HS-5 (cell line): ENCODE measurements at places on chromosomes 11 and 22.

- no peak for DNase-seq
Measured at GRCh38 chr11:13638422-13638821, 30.0 kb upstream of the FAR1 start.

GRCh38 chr22:33512908-33513307 lies 407.4 kb downstream of the LARGE1 start:
- no peak for DNase-seq

- no peak for DNase-seq
Measured at GRCh38 chr11:77127920-77128691, at the start of gene MYO7A. Gene MYO7A, plus strand, starts transcription at chr11:77128246. Its CDS starts 2,389 bp downstream, at chr11:77130635.

DNA sequence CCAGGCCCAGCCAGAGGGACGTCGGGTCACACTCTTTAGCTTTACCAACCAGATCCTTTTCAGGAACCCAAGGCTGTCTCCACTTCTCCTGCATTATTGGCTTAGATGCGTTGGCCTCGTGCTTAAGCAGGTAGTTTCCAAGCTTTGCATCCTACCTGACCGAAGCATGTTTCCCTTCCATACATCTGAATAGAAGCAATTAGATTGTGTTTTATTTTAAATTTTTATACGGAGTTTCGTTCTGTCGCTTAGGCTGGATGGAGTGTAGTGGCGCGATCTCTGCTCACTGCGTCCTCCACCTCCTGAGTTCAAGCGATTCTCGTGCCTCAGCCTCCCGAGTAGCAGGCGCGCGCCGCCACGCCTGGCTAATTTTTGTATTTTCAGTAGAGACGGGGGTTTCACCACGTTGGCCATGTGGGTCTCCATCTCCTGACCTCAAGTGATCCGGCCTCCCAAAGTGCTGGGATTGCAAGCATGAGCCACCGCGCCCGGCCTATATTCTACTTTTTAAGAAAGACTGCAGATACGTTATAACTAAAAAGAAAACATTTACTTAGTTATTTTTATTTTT lies 677 bp downstream of the DYNC2H1 start:
- no peak for DNase-seq

GRCh38 chr11:85948884-85949283 lies 93.7 kb downstream of the CCDC83 start:
- DNase-seq, result no peak

DNA sequence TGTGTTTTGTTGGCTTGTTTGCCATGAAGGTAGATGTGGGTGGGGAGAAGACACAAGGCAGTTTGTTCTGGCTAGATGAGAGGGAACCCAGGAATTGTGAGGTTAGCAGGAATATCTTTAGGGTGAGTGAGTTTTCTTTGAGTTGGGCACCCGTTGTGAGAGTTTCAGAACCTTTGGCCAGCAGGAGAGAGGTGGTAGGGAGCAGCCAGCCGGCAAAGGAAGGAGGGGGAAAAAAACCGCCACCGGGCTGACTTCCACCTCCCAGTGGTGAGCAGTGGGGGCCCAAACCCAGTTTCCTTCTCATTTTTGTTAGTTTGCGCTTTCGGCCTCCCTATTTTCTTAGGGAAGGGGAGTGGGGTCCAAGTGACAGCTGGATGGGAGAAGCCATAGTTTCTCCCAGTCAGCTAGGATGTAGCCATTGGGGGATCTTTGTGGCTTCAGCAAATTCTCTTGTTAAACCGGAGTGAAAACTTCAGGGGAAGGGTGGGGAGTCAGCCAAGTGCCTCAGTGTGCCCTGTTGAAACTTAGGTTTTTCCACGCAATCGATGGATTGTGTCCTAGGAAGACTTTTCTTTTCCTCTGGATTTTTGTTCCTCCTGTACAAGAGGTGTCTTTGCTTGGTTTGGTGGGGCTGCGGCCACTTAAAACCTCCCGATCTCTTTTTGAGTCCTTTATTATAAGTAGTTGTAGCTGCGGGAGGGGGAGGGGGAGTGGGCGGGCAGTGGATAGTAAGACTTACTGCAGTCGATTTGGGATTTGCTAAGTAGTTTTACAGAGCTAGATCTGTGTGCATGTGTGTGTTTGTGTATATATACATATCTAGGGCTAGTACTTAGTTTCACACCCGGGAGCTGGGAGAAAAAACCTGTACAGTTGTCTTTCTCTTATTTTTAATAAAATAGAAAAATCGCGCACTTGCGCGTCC lies 1.1 kb upstream of the GCAT start:
- DNase-seq, result no peak

DNA sequence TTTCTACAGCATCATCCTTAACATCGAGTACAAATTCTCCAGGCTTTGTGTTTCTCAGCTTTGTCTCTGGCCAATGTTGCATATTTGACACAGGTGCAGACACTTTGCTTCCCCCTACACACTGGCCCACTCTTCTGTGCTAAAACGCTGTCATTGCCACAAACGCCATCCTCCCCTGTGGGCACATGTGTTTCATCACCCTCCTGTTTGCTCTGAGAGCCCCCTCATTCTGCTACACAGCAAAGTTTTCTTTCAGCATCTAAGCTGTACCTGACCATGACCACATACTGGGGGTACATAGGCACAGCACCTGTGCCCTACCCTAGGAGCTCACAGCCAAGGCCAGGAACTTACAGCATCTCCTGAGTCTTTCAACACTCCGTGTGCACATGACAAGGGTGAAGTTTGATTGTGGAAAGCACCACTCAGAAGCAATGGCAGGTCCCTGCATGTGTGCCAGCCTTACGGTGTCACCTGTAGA lies 7.9 kb upstream of the IGLL5 start:
- no peak for DNase-seq

DNA sequence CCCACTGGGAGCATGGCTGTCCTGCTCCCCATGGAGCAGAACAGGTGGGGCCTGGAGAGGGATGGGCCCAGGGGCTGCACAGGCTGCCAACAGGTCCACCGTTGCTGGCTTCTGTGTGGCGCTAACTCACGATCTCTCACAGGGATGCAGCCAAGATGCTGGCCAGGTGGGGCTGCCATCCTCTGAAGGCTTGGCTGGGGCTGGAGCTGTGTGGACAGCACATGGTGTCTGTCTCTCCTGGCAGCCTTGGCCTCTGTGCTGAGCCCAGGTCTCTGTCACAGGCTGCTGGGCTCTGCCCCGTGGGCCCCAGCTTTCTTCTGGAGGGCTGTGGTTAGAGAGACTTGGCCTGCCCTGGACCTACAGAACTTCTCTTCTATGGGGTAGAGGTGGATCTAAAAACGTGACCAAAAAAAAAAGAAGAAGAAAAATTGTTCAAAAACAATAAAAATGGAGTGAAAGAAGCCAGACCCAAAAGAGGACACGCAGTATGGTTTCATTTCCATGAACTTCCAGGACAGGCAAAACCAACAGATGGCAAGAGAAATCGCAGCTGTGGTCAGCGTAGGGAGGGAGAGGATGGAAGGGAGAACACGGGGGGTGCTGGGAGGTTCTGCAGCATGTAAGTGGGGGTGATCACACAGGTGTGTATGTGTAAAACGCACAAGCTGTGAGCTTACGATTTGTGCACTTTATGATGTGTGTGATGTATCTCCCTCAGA lies 12.2 kb downstream of the PARVG start:
- DNase-seq, result no peak

GRCh38 chr11:45252134-45252856 lies 33.8 kb downstream of the SYT13 start:
- no peak for DNase-seq

GRCh38 chr11:117923275-117923674 lies 5.9 kb downstream of the TMPRSS13 start:
- DNase-seq, result no peak

DNA sequence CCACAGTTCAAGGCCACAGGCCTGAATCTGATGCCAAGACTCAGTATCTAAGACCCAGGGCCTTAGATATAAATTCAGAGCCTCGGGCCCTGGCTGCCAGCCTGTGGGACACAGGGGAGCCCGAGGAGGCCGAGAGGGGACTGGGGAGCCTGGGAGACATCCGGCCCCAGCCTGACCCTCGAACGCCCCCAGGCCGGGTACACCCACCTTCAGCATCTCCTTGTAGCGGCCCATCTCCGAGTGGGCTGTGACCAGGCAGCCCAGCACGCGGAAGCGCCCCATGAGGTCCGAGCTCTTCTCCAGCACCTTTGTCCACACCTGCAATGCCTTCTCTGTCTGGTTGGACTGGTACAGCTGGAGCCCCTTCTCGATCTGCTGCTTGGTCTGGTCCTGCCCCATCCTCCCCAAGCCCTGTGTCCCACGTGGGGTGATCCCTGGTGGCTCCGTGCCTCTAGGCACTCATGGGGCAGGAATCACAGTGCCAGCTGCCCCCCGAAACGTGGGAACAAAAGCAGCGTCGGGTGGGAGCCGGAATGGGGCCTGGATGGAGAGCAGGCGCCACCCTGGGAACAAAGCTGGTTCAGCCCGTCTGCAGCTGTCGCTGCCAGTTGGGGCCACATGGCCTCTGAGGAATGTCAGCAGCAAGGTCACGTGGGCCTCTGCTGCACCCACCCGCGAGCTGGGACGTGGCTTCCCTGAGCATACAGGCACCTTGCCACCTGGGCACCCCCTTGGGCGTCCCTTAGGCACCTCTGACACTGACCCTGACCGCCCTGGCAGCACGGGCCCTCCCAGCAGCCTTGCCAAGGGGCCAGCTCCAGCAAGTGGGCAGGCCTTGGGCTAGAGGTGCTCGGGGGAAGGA lies at the start of gene RAPSN:
Gene RAPSN, minus strand, starts transcription at position 571 of the 862 bp plus-strand sequence. Its CDS starts 172 bp downstream, at position 399.
- DNase-seq, result no peak

DNA sequence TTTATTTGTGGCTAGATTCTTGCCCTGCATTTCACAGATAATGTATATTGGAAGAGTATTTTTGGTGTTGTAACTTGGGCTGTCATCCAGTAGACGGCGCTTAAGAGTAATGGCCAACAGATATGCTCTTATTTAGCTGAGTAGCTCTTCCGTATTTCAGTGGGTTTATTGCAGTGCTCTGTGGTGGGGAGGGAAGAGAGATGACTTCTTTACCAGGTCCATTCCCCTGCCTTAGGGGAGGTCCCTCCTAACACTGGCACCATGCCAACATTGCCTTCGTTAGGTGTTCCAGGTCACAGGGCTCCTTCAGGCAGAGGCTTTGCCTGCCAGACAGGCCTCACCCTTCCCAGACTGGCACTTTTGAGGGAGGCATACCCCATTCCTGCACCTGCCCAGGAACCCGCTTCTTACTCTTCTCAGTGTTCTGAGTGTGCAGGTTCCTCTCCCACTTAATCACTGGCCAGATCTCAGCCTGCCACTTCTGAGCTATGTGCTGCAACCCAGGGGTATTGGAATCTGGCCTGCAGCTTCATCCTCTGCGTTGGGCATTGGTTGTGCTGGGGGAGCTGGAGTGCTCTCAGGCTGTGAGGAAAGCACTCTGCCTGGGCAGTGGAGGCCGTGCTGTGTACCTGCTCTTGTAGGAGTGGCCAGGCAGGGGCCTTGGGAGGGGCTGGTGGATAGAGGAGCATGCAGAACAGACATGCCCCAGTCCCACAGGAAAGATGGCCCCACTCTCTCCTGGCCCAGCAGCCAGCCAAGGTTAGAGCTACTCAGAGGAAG lies 29.4 kb upstream of the SLN start:
- no peak for DNase-seq

DNA sequence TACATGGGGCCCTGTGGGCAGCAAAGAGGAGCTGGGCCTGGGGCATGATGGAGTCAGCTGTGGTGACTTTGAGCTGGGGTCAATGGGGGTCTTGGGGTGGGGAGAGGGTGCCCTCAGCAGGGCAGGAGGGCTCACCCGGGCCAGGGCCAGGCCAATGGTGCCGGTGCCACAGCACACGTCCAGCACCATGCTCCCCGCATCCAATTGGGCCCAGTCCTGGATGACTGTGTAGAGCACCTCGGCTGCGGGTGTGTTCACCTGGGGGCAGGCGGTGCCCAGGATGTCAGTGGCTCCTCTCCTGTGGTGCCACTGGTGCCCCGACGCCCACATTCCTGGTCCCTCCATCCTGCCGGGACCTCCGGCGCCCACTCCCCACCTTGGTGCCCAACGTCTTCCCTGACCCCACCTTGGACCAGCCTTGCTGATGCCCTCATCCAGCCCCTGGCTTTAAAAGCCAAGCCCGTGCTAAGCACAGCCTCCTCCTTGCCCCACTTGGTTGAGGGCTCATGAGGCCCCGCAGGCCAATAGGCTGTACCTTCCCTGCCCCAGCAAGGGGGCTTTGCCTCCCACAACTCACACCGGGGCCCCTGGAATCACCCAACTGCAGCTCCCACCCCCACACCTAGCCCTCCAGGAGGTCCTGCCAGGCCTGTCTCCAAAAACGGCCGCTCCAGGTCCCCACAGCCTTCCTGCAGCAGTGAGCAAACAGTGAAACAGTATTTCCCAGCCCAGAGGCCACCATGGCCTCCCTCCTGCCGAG lies 2.2 kb upstream of the RANBP1 start:
- no peak for DNase-seq

DNA sequence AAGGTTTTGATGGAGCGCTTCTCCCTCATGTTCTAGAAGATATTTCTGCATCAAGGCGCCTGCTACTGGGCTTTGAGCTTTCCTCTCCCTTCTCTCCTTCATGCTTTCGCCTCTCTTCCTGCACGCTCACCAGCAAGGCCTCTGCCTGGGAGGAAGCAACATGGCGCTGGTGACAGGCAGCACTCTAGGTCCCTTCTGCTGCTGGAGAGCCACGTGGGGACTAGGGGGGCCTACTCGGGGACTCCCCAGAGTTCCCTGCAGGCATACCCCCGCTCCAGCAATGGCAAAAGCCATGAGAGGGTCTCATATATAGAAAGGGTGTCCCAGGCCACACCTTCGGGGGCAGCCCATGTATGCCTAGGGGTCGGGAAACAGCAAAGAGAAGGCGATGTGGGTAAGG lies 49.7 kb downstream of the GRIK4 start:
- no peak for DNase-seq

DNA sequence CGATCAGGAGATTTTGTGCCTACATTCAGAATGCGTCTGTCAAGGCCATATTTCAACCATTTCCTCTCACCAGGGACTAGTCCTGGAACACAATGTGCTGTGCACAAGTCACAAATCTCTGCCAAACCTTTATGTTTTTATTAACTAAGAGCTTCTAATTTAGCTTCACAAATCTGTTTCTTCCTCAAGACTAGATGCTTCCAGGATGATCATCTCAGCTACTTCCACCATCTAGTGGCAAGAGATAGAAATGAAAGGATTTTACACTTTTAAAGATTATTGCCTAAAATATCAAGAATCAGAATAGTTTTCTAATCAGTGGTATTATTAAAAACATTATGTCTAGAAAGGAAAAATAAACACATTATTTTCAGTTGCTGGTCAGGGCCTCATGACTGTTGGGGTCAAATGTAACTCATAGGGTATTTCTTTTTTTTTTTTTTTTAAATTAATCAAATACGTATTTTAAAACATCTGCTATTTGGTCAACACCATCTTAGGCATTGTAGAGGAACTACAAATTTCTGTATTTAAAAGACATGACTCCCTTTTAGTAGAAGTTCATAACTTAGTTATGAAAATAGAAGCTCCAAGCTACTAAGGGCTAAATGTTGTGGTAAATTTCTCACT lies 1102.6 kb downstream of the DLG2 start:
- no peak for DNase-seq

GRCh38 chr11:103652013-103652412 lies 384.4 kb upstream of the DDI1 start:
- DNase-seq, result no peak
